T-helper 2 cell (primary cell): ENCODE measurements at places on chromosomes 7 and 10.

DNA sequence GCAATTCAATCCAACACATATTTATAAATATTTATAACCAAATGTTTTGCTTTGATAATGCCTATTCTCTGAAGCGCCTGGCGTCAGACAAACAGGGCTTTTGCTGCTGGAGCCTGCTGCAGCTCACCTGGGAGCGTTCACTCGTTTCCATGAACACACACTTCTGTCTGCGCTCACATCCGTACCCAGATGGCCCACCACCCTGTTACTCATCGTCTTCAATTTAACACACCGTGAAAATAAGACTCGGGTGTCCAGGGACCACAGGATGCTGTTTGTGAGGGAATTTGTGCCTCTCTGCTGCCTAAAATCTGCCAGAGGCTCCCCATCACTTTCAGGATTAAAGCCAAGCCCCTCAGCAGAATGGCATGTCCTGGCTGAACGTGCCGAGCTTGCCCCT lies 74.1 kb downstream of the SLIT1 start:
- no peak for DNase-seq

DNA sequence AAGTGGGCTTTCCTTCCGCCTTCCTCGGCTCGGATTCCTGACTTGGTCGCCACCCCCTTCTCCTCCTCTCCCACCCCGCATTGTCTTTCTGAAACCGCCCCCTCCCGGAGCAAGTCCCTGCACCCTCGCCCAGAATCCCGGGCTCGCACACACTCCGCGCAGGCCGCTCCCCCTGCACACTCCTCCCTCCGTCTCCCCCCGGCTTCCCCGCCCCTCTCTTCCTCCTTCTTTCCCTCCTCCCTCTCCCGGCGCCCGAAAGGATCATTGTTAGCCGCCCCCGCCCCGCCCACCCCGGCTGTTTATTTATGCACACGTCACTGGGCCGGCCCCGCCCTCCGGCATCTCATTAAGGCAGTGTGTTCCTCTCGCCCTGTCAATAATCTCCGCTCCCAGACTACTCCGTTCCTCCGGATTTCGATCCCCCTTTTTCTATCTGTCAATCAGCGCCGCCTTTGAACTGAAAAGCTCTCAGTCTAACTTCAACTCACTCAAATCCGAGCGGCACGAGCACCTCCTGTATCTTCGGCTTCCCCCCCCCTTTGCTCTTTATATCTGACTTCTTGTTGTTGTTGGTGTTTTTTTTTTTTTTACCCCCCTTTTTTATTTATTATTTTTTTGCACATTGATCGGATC lies at the start of gene TCF7L2:
TCF7L2 (plus strand) TSS at position 373 of the 633 bp plus-strand sequence. CDS start 510 bp downstream, outside the sequence.
- peak; percentile 55 for DNase-seq

DNA sequence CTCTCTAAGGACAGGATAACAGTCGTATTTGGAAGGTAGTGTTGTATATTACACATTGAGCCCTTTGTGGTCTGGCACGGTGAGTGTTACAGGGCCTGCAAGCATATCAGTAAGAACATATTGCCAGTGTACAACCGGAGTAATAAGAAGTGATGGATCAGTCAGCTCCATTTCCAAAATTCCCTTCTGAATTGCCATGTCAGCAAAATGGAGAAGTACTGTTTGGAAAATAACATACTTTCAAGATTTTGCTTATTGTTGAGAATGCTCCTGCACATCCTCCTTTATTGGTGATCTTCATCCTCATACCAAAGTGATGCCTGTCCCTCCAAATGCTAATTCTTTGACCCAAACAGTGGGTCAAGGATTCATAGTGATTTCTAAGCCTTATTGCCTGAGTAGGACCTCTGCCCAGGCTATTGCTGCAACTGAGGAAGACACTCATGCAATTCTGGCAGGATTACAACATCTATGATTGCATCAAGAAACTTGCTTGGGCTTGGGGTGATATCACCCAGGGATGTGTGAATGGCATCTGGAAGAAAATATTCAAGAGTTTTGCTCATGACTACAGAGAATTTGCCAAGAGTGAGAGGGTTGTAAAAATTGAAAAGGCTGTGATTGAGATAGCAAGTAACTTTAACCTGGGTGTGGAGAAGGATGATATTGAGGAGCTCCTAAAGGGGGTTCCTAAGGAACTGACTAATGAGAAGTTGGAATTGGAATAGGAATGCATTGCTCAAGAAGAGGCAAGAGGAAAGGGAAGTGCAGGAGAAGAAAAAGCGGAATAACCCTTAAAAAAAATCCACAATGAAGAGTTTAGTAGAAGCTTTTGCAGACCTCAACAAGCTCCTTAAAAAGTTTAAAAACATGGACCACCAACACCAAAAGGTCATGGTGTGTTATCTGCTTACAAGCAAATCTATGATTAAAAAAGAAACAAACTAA lies 452.2 kb upstream of the SORCS1 start:
- no peak for DNase-seq

- DNase-seq, result no peak
These were observed 23.1 kb downstream of the SORCS3 start for GRCh38 chr10:104664205-104664604.

GRCh38 chr10:99489271-99489670 lies 43.5 kb upstream of the NKX2-3 start:
- DNase-seq, result no peak

GRCh38 chr10:119455609-119456434 lies 86.7 kb downstream of the RGS10 start:
- DNase-seq, result no peak

DNA sequence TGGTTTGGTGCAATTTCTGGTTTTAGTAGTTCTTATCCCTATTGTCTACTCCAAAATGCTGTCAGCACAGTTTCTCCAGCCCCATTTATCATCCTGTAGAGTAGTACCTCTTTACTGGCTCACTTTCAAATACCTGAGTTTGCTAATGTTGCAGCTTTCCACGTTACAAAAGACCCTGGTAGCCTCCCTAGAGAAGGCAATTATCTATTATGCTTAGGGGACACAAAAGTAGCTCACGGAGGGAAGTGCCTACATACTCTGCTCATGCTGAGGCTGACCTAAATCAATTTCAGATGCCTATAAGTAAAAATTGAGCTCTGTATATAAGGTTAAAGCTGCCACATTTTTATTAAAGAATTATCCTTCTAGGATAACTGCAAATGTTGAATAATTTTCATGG lies 603.6 kb downstream of the CNTNAP2 start:
- DNase-seq, result no peak

DNA sequence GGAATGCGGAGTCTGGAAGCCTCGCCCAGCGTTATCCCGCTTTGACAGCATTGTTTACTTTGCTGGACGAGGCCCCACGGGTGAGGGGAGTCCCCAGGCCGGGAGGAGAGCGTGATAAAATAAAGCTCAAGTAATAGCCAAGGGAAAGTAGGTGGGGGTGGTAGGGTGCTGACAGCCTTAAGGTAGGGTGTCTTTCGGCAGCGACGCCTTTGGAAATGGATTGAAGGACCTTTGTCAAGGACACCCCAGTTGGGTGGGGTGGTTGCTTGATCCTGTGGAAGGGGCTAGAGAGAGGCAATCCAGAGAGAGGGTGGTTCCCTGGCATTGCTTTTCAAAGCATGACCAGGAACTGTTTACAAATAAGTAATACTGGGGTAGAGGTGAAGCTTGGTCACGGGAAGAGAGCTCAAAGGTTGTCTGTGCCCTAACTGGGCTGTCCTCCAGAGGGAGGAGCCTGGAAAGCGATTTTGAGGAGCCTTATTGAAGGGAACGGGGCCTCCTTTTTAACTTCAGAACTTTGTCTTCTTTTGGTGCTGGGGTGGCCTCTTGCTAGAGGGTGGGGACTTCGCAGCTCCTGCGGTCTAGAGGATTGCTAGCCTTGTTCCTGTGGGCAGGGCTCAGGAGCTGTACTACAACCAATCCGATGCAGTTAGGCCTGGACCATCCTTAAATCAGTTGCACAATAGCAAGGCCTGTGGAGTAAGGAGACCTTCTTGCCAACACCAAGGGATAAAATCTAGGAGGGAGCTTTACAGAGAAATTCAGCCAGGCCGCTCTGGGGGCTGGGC lies 1.3 kb downstream of the EIF4EBP2 start:
- DNase-seq, result peak; percentile 11

- DNase-seq, result no peak
These were observed 56.4 kb downstream of the STEAP1B start for GRCh38 chr7:22443370-22444180.

DNA sequence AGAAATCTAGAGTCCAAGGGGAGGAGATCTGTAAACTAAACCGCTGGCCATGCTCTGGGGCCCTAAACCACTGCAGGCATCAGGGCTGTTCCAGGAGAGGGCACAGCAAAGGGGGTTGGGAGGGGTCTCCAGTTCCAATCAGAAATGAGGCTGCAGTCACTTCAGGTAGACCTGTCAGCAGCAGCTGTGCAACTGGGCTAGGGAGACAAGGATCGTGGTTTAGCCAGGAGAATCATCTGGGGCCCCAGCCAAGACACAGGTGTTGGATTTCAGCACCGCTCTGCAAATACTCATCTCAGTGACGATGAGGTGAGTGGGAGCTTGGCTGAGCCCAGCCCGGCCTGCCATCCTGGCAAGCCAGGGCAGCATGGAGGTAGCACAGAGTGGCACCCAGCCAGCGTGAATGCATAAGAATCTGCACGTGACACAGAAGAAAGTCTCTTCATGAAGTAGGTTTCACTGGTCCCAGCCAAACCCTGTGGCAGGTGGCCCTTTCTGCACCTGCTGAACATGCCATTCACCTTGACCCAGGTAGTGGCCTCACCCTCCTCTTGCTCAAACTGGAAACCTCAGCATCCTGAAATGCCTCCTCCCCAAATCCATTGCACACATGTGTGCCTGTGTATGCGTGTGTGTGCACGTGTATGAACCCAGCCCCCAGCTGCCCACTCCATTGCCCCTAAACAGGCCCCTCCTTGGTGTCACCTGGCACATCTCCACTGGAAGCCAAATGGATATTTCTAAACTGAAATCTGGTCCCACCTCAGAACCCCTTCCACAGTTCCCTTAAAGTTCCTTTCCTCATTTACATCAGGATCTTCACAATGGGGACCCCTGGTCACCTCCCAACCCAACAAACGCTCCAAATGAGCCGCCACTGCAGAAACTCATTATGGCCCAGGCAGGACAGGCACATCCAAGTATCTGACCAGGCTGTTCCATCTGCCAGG lies 9.6 kb downstream of the GPRIN2 start:
- DNase-seq, result no peak

DNA sequence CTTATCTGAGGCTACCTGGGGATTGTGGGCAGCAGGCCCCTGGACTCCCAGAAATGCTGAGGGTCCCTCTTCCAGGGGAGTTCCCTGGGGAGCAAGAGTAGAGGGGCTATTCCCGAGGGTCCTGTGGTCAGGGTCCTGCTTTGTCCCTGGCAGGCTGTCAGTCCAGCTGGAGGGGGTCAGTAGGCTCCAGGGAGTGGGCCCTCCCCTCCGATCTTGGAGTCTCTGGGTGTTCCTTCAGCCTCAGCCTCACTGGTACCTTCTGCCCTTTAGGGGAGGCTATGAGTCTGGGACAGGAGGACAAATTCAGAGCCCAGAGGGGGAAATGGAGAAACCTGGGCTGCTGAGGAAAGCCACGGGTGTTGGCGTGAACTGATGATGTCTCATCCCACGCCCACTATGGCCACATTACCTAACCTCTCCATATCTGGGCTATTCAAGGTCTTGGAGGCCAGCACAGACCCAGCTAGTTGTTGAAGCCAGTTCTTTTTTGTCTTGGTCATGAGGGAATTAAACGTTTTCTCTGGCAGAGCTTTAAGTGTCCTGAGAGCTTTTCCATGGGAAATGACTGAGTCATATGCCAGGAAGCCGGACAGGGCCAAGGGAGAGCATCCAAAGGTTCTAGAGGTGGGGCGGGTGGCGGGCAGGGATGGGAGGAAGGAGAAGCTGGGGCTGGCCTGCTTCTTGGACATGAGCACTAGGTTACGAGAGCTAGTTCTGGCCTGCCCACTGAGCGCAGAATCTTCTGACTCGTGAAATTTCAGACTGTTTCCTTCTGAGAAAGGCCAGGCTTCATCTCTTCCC lies 6.2 kb downstream of the CALHM2 start:
- DNase-seq, result no peak

DNA sequence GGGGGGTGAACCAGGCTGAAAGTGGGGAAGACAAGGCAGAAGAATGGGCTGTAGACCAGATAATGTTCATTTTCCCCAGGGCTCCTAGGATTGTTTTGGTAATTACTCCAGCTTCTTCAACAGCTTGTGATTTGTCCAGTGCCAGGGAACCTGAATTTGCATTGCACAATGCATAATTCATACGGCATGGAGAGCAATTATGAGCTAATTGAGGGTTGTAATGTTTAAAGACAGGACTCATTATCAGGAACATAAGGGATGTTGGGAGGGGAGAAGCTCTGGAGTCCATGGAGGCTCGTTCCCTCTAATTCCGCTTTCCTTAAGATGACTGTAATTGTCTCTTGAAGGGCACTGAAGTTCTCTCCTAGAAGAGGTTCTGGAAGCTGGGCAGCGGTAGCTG lies 405.0 kb upstream of the ZMIZ1 start:
- no peak for DNase-seq

DNA sequence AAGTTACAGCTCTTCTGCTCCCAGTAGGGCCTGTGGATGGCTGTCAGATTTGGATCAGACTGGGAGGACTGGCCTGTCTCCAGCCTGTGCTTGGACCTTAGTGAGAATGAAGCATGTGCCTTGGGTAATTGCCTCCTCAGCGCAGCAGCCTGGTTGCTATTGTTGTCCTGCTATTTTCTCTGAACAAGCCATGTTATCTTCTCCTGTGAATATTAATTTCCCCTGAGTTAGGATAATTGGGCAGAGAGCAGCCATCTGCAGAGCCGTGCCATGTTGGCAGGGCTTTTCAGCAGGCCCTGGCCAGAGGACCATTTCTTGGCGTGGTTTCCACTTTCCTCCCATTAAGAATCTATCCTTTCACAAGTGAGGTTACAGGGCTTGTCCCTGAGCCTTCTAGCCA lies 497.3 kb downstream of the SORCS3 start:
- no peak for DNase-seq

DNA sequence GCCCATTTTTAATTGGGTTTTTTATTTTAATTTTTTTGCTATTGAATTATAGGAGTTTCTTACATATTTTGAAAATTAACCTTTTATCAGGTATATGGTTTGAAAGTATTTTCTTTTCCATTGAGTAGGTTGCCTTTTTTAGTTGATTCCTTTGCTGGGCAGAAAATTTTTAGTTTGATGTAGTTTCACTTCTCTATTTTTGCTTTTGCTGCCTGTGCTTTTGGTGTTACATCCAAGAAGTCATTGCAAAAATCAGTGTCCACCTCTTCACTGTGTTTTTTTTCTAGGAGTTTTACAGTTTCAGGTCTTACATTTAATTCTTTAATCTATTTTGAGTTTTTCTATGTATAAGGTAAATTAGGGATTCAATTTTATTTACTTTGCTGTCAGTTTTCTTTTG lies 129.8 kb upstream of the FERD3L start:
- no peak for DNase-seq
